ENCODE measurements at places on chromosomes 3 and 15. TPM values are rescaled to one million over a fixed set of nuclear protein-coding genes. Genes with fewer than 3 reads are reported as not detected.

DNA sequence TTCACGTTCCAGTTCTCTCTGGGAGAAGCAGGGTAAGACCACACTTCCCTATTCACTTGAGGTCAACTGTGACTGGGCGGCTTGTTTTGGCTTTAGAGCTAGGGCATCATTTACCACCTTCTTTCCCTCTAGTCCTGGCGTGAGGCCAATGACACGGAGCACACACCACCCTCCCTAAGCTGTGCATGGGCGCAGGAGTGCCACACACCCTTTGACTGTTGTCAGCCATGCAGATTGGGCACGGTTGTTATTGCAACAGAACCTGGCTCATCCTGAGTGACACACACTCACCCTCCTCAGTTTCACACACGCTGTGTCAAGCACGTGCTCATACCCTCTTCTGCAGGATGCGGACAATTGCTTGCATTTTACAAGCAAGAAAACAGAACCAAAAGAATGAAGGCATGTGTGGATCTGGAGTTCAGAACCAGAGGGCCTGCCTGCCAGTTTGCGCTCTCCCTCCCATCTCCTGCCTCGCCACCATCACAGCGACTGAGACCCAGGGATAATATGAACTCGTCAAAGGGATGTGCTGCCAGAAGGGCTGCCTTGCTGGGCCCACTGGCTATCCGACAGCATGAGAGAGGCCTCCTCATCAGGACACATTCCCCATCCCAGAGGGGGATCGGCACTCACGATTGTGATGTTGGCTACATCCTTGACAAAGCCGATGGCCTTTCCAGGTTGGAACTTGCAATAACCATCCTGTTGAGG lies 17.6 kb downstream of the CTSH start:
- no peak overlapping the region for H3K27ac ChIP-seq
- no peaks in the 10 kb centered on the region for H3K4me1 ChIP-seq
- no peak overlapping the region for H3K4me3 ChIP-seq
- no peaks in the 10 kb centered on the region for H3K27me3 ChIP-seq
- no peak for DNase-seq

- H3K36me3 ChIP-seq = no peaks in the 10 kb centered on the region
- no peak overlapping the region for H3K4me3 ChIP-seq
- DNase-seq = no peak
- no peaks in the 10 kb centered on the region for H3K4me1 ChIP-seq
- H3K27ac ChIP-seq = no peak overlapping the region
These were observed 83.1 kb downstream of the CGGBP1 start for GRCh38 chr3:87975716-87976115.

DNA sequence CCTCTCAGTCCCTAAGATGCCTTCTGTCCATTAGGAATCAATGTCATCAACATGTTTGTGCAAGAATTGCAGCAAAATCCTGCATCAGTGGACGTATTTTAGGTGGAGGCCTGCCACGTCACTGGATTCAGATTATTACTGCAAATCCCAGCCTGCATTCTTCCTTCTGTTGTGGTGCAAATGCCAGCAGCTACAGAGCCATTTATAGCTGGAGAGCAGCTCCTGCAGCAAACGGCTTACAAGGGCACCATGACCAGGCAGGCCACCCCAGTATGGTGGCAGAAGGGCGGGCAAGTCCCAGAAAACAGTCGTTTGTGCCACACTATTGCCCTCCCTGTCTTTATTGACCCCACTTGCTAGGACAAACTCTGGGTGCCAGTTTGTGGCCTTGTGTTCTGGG lies 74.7 kb downstream of the SNRK start:
- no peaks in the 10 kb centered on the region for H3K4me1 ChIP-seq
- no peaks in the 10 kb centered on the region for H3K36me3 ChIP-seq
- DNase-seq = no peak

DNA sequence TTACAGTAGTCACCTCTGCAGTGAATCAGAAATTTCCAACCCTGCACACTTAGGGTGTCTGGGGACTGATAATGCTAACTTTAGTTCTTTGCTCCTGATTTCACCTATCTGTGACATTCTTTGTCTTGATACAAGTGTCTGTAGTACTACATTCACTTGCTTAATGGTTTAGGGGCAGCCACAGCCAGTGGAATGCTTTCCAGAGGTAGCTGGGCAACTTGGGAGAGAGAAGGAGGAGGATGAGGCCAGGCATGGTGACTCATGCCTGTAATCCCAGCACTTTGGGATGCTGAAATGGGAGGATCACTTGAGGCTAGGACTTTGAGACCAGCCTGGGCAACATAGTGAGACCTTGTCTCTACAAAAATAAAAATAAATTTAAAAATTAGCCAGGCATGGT lies 8.5 kb downstream of the BAHD1 start:
- peaks cover 22% of the 10 kb centered on the region for H3K4me1 ChIP-seq
- no peaks in the 10 kb centered on the region for H3K27me3 ChIP-seq
- no peak overlapping the region for H3K27ac ChIP-seq
- H3K4me3 ChIP-seq = no peak overlapping the region
- no peak for DNase-seq

The ZWILCH gene
- total RNA-seq = 1.9 TPM

The SCAMP5 gene
- 15.8 TPM for total RNA-seq

DNA sequence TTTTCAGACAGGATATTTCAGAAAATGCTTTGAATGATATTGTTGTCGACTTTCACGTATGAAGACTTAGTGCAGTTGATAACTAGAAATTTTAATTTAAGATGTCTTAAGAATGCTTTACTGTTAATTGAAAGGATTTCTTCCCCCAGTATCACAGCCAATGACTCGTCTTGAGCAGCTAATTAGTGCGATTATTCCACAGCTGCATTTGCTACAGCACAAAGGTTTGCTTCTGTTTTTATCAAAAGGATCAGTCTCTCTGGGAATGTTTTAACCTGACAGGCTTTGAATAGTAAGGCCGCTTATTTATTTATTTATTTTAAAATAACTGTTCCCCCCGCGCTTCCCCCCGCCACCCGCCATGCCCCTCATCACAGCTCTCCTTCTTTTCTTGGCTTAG lies 123.5 kb upstream of the SAMMSON start:
- H3K36me3 ChIP-seq = no peaks in the 10 kb centered on the region
- no peaks in the 10 kb centered on the region for H3K4me1 ChIP-seq
- no peaks in the 10 kb centered on the region for H3K27me3 ChIP-seq
- DNase-seq = no peak
- no peak overlapping the region for H3K27ac ChIP-seq

DNA sequence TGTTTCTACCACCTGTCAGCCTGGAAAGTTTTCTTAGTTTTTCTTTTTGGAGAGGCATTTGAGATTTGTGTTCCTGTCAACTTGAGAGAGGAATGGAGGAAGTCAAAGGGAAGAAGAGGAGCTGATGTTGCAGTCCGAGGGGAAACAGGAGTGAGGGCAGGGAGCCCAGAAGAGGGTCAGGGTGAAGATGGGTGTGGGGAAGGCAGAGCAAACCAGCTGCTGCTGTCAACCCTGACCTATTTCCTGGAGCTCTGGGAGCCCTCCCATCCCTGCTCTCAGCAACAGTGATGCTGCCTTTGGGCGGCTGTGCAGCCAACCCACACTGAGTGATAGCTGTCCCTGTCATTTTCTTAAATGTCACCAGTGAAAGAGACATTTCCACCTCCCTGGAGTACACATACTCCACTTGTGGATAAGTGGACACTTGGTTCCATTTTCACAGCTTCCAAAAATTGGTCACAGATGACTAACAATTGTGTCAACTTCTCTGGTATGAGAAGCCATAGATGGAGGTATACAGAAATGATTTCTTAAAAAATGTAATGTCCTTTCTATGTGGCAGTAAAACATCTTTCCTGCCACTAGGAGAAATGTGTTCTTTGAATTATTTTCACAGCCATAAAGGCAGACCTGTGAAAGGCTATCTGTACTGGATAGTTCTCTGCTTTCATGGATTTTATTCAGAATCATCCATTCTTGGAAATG lies 556.3 kb upstream of the TBL1XR1 start:
- H3K27ac ChIP-seq = peak overlapping the region; percentile 27
- peak; percentile 10 for DNase-seq
- no peaks in the 10 kb centered on the region for H3K27me3 ChIP-seq
- no peaks in the 10 kb centered on the region for H3K36me3 ChIP-seq

DNA sequence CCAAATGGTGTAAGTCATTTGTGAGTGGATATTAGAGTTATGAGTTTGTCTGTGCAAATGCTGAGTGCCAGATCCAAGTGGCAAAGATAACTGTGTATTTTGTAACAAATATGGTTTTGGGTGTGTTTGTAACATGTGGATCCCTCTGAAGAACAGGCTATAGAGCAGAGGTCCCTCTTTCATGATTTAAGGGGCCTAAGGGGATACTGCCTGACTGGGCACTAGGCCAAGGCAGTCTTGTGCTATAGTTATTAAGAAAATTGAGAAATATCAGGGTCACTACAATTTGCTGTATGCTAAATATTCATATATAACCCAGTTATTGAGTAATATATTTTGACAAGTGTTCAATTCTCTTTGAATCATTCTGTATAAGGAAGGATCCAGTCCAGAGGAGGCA lies 555.6 kb upstream of the RGMA start:
- no peaks in the 10 kb centered on the region for H3K36me3 ChIP-seq
- no peaks in the 10 kb centered on the region for H3K4me1 ChIP-seq
- H3K27ac ChIP-seq = no peak overlapping the region
- no peak overlapping the region for H3K4me3 ChIP-seq
- DNase-seq = no peak

The HIGD2B gene
- not detected for total RNA-seq

- no peaks in the 10 kb centered on the region for H3K36me3 ChIP-seq
- no peak overlapping the region for H3K4me3 ChIP-seq
- no peaks in the 10 kb centered on the region for H3K4me1 ChIP-seq
- H3K27ac ChIP-seq = no peak overlapping the region
- DNase-seq = no peak
These were observed 260.6 kb upstream of the MME start for GRCh38 chr3:154819491-154819890.

- no peak overlapping the region for H3K4me3 ChIP-seq
- no peaks in the 10 kb centered on the region for H3K36me3 ChIP-seq
- H3K27me3 ChIP-seq = no peaks in the 10 kb centered on the region
- DNase-seq = no peak
- no peaks in the 10 kb centered on the region for H3K4me1 ChIP-seq
These were observed 6.6 kb downstream of the FSD2 start for GRCh38 chr15:82799183-82799841.

DNA sequence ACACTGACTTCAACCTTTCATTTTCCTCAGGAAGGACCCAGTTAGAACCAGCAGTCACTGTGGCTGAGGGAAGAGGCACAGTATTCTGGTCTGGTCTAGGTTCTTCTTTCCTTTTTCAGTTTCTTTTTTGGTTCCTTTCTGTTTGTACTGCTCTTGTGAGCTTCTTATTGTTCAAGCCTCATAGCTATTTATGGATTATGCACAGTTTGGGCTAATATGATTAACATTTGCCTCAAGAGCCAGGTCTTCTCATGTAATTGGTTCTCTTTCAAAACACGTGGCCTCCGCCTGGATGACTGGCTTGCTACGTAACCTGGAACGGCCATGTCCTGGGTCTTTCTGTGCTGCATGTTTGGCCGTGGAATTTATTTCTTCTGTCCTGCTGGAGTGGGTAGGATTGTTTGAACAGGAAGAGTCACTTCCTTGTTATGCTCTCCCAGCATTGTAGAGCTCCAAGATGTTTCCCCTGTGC lies 43.3 kb downstream of the RBMS3 start:
- H3K4me1 ChIP-seq = peaks cover 13% of the 10 kb centered on the region
- H3K36me3 ChIP-seq = no peaks in the 10 kb centered on the region
- no peaks in the 10 kb centered on the region for H3K27me3 ChIP-seq
- DNase-seq = peak; percentile 11

GRCh38 chr3:102525624-102526023 lies 90.8 kb downstream of the ZPLD1 start:
- no peak overlapping the region for H3K27ac ChIP-seq
- H3K36me3 ChIP-seq = no peaks in the 10 kb centered on the region
- H3K4me1 ChIP-seq = no peaks in the 10 kb centered on the region
- H3K27me3 ChIP-seq = no peaks in the 10 kb centered on the region
- no peak overlapping the region for H3K4me3 ChIP-seq
- DNase-seq = no peak

The RLBP1 gene
- not detected for total RNA-seq

GRCh38 chr3:38030126-38031021 lies 932 bp upstream of the PLCD1 start:
- H3K27me3 ChIP-seq = peaks cover 8% of the 10 kb centered on the region
- DNase-seq = no peak
- H3K4me3 ChIP-seq = peak overlapping the region; percentile 65
- peaks cover 27% of the 10 kb centered on the region for H3K4me1 ChIP-seq
- H3K36me3 ChIP-seq = no peaks in the 10 kb centered on the region

DNA sequence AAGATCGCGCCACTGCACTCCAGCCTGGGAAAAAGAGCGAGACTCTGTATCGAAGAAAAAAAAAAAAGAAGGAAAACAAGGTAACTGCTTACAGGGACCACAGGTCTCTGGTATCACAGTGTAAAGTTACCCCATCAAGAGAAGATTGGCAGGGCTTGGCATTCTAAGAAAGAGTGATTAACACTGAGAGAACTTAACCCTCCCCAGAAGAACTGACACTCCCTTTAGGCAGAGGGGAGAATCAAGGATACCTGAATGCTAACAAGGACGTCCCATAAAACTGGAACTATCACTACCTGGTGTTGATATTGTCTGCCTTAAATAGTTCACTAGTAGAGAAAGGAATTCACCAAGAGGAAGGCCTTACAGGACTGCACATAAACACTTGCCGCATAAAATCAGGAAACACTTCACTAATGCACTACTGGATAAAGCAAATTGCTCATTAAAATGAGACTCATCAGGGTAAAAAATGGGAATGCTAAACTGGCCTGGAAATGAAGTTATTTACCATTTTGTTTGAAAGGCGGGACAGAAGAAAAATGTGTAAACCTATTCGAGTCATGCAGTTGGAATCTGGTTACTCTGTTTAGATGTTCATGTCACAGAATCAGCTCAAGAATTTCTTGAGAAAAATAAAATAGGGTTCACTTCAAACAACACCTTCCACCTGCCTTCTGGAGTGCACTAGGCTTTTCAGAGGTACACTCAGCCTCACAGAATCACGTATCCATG lies 121.6 kb downstream of the FOXP1 start:
- no peaks in the 10 kb centered on the region for H3K36me3 ChIP-seq
- DNase-seq = no peak
- H3K4me1 ChIP-seq = no peaks in the 10 kb centered on the region
- peak overlapping the region; percentile 83 for H3K27ac ChIP-seq

The THBS1 gene
- 474 TPM for total RNA-seq

DNA sequence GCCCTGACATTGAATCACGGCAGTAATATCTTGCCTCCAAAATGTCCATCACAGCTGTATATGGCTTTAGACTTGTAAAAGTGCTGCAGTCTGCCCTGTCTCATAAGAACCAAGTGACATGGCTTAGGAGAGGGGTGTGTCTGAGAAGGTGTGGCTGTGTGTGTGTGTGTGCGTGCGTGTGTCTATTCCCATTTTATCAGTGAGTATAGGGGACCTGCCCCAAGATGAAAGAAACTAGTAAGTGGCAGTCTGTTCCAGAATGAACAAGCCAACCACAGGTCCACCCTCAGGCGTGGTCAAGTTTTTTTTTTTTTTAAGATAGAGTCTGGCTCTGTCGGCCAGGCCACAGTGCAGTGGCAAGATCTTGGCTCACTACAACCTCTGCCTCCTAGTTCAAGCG lies 5.6 kb upstream of the RHOV start:
- H3K36me3 ChIP-seq = no peaks in the 10 kb centered on the region
- peak overlapping the region; percentile 43 for H3K27ac ChIP-seq
- H3K27me3 ChIP-seq = no peaks in the 10 kb centered on the region
- peak; percentile 69 for DNase-seq
- no peak overlapping the region for H3K4me3 ChIP-seq
- H3K4me1 ChIP-seq = peaks cover 10% of the 10 kb centered on the region

The GOLGA6L4 gene
- total RNA-seq = 0.75 TPM

Measured in transverse colon (tissue), 4 donors.